Hematopoietic multipotent progenitor cell (in vitro differentiated cells): ENCODE measurements at places on chromosomes 11 and 22. TPM values are rescaled to one million over a fixed set of nuclear protein-coding genes. Genes with fewer than 3 reads are reported as not detected.

NUP160 gene
- total RNA-seq: 33.7 TPM

SYT12 gene
- total RNA-seq: under 0.01 TPM

TMEM191B gene
- total RNA-seq: 1.3 TPM

CD248 gene
- 1.1 TPM for total RNA-seq

DNA sequence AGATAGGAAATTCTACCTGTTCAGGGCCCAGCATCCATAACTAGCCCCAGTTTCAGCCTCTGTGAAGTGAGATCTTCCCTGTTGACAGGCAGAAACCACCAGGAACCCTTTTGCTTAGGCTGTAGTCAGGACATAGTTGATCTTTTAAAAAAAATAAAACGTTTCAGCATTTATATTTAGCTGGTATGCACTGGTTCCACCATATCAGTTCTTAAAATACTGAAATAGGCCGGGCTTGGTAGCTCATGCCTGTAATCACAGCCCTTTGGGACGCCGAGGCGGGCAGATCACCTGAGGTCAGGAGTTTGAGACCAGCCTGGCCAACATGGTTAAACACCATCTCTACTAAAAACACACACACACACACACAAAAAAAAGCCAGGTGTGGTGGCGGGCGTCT is 35.3 kb downstream of the GALNT18 start:
- no peak for DNase-seq

GRCh38 chr11:93579187-93579751 is 36.1 kb upstream of the SMCO4 start:
- no peak for DNase-seq

DNA sequence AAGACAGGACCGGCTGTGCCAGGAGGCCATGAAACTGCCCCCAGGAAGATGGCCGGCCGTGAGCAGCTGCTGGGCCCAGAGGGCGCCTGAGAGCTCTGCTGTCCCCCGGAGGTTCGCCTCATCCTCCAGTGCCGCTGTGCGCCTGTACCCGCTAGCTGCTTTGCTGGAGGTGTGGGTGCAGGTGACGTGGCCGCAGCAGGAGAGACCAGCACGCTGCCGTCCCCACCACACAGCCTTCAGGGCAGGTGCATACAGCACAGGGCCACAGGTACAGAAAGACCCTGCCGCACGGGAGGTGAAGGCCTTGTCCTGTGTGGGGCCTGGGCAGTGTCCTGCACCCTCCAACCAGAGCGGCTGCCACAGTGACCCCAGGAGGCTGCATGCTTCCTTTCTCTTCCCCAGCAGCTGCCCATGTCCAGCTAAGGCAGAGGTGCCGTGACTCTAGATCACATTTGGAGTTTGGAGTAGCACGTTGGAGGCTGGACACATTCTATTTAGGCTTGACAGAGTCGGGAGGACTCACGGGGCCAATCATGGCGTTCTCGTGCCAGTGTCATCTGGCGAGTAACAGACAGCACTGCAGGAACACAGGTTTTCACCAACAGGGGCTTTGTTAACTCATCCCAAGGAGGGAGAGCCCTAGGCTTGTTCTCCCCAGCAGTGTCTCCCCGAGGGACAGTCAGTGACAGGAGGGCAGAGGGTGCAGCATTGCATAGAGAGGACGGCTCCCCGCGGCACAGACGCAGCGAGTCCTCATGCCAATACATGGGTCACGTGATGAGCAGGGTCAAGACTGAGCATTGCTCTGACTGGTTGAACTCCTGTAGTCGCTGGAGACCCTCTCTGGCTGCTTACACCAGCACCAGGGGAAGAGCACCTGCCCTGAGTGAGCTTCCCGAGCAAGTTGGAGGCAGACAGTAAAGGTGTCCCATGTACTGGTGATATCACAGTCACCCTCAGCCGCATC is 18.7 kb upstream of the PANX2 start:
- DNase-seq: no peak

GRCh38 chr11:106017093-106017492 is 4.9 kb downstream of the MSANTD4 start:
- no peak for DNase-seq
